ENCODE measurements at places on chromosomes 2 and 18.
A peak's percentile ranks its signal among the peaks of the same experiment; 100 is the strongest.

GRCh38 chr2:118969734-118970395 is 27.9 kb downstream of the MARCO start:
- no peak for DNase-seq
- peaks cover 4% of the 10 kb centered on the region for H3K27me3 ChIP-seq
- H3K27ac ChIP-seq = no peak overlapping the region
- H3K4me1 ChIP-seq = no peaks in the 10 kb centered on the region
- no peaks in the 10 kb centered on the region for H3K36me3 ChIP-seq

- H3K27ac ChIP-seq = peak overlapping the region; percentile 84
- no peak for DNase-seq
Measured at GRCh38 chr2:197209742-197210408, 100.7 kb downstream of the ANKRD44 start.

DNA sequence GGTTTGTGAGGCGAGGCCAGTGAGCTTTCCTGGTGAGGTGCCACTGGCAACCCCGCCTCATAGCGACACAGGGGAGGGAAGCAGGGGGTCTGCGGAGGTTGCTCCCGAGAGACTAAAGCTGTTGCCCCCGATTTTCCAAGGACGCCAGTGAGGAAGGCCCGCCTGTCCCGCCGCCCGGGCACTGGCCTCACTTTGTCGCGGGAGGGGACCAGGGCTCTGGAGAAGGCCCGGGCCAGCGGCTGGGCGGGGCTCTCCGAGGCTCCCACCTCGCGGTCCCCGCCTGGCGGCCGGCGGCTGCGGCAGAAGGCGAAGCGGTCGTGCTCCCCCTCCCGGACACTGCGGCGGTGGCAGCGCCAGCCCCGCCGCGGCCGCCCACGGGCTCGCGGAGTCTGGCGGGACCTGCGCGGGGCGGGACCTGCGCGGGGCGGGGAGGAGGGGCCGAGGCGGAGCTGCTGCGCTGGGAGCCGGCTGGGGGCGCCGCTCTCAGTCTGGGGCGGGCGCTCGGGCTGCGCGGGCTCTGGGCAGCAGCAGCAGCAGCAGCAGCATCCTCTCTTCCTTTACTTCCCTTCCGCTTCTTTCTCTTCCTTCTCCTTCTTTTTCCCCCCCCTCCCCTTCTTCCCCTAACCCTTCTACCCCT is at the start of gene MAP2:
MAP2 (plus strand) TSS at position 486 of the 637 bp plus-strand sequence. CDS start 229,124 bp downstream, outside the sequence.
- H3K4me1 ChIP-seq = peaks cover 12% of the 10 kb centered on the region
- H3K27ac ChIP-seq = no peak within 1 kb of the TSS
- peaks cover 16% of the 10 kb centered on the region for H3K27me3 ChIP-seq
- H3K36me3 ChIP-seq = no peaks in the 10 kb centered on the region
- peak within 1 kb of the TSS; percentile 79 for H3K4me3 ChIP-seq

DNA sequence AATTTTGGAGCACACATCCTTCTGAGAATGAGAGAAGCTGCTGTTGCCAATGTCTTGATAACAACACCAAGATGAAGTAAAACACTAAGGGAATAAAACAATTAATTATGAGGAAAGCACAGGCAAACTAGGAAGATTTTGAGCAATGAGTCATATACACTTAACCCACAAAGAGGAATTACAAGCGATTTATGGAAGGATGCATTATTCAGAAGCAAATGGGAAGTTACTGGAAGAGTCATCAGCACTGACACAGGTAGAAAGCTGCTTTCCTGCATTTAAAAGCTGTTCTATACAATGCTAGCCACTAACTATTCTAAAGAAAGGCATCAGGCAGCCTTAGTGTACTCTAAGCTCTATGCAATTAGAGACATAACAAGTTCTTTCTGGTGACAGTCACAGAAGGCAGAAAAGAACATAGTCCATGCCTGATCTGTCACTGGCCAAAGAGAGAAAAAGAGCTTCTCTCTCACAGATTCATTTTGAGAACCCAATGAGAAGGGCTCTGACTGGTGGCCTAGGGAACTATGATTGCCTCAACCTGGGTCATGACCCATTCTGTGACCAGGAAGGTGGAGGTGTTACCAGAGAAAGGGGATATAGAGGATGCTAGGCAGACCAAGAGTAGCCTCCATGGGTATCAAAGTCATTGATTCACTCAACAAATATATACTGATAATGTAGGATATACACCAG is 45.4 kb downstream of the M1AP start:
- H3K27me3 ChIP-seq = peaks cover 32% of the 10 kb centered on the region
- H3K4me3 ChIP-seq = peak overlapping the region; percentile 11
- peaks cover 14% of the 10 kb centered on the region for H3K4me1 ChIP-seq
- no peak for DNase-seq
- H3K36me3 ChIP-seq = no peaks in the 10 kb centered on the region

GRCh38 chr18:13800505-13801259 is 23.3 kb upstream of the MC5R start:
- DNase-seq = peak; percentile 66
- peaks cover 4% of the 10 kb centered on the region for H3K4me1 ChIP-seq
- no peak overlapping the region for H3K27ac ChIP-seq
- H3K4me3 ChIP-seq = peak overlapping the region; percentile 56
- no peaks in the 10 kb centered on the region for H3K36me3 ChIP-seq

- H3K27ac ChIP-seq = no peak overlapping the region
- no peak for DNase-seq
- H3K27me3 ChIP-seq = peaks cover 4% of the 10 kb centered on the region
- H3K4me1 ChIP-seq = no peaks in the 10 kb centered on the region
- H3K36me3 ChIP-seq = no peaks in the 10 kb centered on the region
Measured at GRCh38 chr2:1972422-1972821, 228.1 kb upstream of the PXDN start.

DNA sequence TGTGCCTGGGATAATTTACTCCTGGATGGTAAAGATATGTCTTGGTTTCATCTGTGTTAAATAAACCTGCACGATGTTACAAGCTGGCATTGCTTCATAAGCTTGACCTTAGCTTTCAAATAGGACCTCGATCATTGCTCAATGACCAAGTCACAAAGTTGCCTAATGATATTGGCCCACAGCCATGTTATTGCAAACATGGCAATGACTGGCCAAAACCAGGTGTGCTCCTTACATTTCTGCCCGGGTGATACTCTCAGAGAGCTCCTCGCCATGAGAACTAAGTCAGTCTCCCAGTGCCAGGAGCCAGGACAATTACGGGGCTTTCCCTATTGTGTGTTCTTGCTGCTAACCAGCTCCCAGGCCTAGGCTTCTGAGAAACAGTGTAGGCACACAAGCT is 72.5 kb upstream of the CYP1B1 start:
- peaks cover 9% of the 10 kb centered on the region for H3K27me3 ChIP-seq
- no peaks in the 10 kb centered on the region for H3K36me3 ChIP-seq
- H3K4me3 ChIP-seq = no peak overlapping the region
- H3K27ac ChIP-seq = no peak overlapping the region

DNA sequence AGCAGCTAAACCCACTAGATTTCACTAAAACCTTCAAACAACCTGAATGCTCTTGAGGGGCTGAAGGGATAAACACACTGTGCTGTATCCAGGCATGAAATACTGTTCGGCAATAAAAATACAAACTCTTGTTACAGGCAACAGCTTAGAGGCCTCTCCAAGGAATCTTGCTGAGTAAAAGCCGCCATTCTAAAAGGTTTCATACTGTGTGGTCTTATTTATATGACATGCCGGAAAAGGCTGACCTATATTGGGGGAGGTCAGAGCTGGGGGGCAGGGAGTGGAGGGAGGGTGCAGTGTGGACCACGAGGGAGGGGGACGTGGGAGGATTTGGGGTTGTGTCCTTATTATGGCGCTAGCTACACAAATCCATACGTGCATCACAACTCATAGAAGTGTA is 136.2 kb downstream of the MBP start:
- peaks cover 7% of the 10 kb centered on the region for H3K4me1 ChIP-seq
- peaks cover 7% of the 10 kb centered on the region for H3K27me3 ChIP-seq
- DNase-seq = no peak
- H3K27ac ChIP-seq = no peak overlapping the region
- no peaks in the 10 kb centered on the region for H3K36me3 ChIP-seq
- H3K4me3 ChIP-seq = no peak overlapping the region

DNA sequence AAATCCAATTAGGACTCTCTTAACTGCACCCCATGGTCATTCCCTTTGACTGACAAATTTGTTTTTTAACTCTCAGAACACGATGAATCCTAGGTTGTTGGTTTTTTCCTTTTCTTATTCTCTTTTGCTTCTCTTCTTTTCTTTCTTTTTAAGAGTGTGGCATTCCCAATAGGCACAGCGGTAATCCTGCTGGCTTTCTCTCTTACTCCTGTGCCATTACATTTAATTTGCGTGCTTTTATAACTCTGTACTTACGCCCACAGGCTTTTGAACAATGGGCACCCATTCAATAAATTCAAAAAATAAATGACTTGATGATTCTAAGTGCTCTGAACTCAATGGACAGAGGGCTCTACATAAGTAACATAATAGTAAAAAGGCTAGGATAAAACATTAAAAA is 189.0 kb upstream of the SMAD7 start:
- H3K27ac ChIP-seq = no peak overlapping the region
- DNase-seq = no peak
- H3K27me3 ChIP-seq = no peaks in the 10 kb centered on the region
- peaks cover 1% of the 10 kb centered on the region for H3K4me1 ChIP-seq
- H3K36me3 ChIP-seq = peaks cover 4% of the 10 kb centered on the region
- no peak overlapping the region for H3K4me3 ChIP-seq

DNA sequence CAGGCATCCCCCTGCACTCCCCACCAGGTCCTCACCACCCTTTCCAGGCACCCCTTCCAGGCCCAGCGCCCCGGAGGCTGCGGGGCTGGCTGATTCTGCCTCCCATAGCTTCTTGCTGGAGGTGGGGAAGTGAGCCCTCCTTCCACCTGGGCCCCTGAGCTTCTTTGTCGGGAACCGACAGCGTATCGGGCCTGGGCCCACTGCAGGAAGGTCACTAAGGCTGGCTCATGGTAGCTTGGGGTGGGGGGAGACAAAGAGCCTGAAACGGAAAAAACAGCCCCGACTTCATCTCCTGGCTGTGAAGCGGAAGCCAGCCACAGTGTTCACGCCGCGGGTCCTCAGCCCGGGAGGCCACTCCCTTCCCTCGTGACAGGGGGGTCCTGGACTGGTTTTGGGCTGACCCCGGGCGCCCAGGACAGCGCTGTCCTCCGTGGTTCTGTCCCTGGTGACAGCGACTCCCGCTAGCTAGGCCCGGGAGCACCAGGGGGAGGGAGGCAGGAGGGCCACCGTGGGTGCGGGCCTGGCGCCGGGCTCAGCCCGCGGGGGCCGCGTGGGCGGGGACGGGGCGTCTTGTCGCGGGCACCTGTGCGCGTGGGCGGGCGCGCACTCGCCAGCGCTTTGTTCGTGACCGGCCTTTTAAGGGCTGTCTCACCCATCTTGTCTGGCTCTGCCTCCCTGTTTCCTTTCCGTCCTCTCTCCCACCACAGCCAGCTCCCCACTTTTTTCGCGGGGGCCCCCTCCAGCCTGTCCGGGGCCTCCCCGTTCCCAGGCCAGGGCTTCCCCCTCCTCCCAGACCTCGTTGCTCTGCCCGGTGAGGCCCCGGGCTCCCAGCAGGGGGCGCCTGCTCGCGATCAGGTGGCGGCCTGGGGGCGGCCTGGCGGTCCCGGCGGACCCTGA is 64.9 kb downstream of the DNMT3A start:
- DNase-seq = peak; percentile 93
- H3K4me3 ChIP-seq = peak overlapping the region; percentile 71
- peaks cover 18% of the 10 kb centered on the region for H3K36me3 ChIP-seq
- no peaks in the 10 kb centered on the region for H3K27me3 ChIP-seq

- peaks cover 33% of the 10 kb centered on the region for H3K4me1 ChIP-seq
- DNase-seq = no peak
- no peak overlapping the region for H3K4me3 ChIP-seq
- peaks cover 9% of the 10 kb centered on the region for H3K36me3 ChIP-seq
Measured at GRCh38 chr18:8747440-8747937, 42.1 kb downstream of the MTCL1 start.

DNA sequence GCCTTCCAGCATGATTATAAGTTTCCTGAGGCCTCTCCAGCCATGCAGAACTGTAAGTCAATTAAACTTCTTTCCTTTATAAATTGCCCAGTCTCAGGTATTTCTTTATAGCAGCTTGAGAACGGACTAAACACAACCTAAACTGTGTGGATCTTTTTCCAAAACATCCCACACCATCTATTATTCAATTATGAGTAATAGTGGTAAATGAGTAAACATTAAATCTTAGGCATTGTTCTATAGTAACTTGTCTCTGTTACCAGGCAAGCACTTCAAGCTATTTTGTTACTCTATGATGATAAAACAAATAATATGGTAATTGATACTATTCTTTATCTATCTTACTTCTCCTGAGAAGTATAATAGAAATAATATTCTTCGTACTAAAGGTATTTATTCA is 536.9 kb upstream of the CHAC2 start:
- H3K4me3 ChIP-seq = no peak overlapping the region
- H3K36me3 ChIP-seq = no peaks in the 10 kb centered on the region

DNA sequence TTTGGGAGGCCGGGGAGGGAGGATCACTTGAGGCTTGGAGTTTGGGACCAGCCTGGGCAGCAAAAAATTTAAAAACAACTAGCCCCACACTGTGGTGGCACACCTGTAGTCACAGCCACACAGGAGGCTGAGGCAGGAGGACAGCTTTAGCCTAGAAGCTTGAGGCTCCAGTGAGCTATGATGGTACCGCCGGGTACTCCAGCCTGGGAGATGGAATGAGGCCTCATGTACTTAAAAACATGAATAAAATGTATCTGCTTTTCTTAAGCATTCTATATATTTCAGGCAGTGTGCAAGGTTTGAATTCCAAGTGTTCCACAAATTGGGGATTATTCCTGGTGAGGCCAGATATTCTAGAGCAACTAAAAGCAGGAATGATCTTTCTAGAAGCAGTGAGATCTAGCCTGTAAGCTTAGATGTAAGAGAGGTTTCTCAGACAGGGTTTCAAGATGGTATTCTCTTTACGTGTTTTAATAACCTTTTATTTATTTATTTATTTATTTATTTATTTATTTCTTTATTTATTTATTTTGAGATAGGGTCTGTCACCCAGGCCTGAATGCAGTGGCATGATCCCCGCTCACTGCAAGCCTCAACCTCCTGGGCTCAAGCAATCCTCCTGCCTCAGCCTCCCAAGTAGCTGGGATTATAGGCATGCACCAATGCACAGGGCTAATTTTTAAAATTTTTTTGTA is 4.1 kb upstream of the MARCHF7 start:
- H3K4me3 ChIP-seq = no peak overlapping the region
- DNase-seq = no peak
- no peak overlapping the region for H3K27ac ChIP-seq
- peaks cover 12% of the 10 kb centered on the region for H3K4me1 ChIP-seq
- peaks cover 13% of the 10 kb centered on the region for H3K36me3 ChIP-seq
- no peaks in the 10 kb centered on the region for H3K27me3 ChIP-seq

DNA sequence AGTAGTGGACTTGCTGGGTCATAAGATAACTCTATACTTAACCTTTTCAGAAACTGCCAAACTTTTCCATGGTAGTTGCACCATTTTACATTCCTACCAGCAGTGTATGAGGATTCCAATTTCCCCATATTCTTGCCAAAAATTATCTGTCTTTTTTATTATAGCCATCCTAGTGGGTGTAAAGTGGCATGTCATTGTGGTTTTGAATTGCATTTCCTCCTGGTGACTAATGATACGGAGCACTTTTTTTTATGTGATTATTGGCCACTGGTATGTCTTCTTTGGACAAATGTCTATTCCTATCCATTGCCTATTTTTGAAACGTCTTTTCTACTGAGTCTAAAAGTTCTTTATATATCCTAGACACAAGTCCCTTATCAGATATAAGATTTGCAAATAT is 44.3 kb downstream of the CACNB4 start:
- DNase-seq = no peak
- no peaks in the 10 kb centered on the region for H3K36me3 ChIP-seq
- H3K4me3 ChIP-seq = no peak overlapping the region
- no peak overlapping the region for H3K27ac ChIP-seq
- H3K27me3 ChIP-seq = peaks cover 2% of the 10 kb centered on the region
- peaks cover 2% of the 10 kb centered on the region for H3K4me1 ChIP-seq
